ENCODE measurements at places on chromosomes 5 and 9. TPM values are rescaled to one million over a fixed set of nuclear protein-coding genes. Genes with fewer than 3 reads are reported as not detected.

- peak; percentile 48 for DNase-seq
These were observed 13.9 kb downstream of the REXO4 start for GRCh38 chr9:133403766-133404453.

DNA sequence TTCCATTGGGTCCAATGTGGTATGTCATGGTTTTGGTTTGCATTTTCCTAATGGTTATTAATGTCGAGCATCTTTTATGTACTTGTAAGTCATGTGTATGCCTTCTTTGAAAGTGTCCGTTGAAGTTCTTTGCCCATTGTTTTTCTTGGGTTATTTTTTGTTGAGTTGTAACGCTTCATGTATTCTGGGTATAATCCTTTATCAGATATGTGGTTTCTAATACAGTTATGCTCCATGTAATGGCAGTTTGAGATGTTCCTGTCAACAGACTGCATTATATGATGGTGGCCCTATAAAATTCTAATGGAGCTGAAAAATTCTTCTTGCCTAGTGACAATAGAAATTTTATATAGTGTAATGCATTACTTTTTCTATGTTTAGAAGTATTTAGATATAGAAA lies 17.2 kb downstream of the RIC1 start:
- DNase-seq = no peak

The MZB1 gene
- 1.7 TPM for polyA plus RNA-seq

- no peak for DNase-seq
These were observed 4.0 kb upstream of the FOXB2 start for GRCh38 chr9:77015327-77016048.

DNA sequence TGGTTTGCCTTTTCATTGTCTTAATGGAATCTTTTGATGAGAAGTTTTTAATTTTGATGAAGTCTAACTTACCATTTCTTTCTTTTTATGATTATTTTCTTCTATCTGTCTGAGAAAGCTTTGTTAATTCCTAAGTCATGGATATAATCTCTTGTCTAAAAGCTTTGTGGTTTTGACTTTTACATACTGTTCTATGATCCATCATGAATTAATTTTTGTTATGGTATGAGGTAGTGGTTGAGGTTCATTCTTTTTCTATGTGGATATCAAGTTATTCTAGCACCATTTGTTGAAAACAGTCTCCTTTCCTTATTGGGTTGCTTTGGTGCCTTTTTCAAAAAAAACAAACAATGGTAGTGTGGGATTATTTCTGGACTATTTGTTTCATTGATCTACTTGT lies 20.4 kb downstream of the FBXO10 start:
- no peak for DNase-seq

The C5orf46 gene
- polyA plus RNA-seq = not detected

DNA sequence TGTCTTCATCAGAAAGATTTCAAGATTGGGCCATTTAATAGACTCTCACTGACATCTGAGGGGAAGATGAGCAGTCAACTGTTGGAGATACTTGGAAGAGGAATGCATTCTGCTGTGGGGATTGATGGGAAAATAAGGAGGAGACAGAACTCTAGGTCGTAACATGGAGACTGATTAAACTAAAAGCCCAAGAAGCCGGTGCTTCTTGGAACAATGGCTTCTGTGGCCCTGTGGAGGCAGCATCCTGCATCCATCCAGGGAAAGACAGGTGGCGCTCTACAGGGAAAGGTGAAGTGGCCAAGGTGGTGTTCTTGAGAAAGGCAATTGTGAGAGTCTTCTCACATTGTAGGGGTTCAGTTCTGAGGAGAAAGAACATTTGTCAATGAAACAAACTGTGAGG lies 31.3 kb downstream of the ZFAND5 start:
- no peak for DNase-seq

The LHX2 gene
- not detected for polyA plus RNA-seq

DNA sequence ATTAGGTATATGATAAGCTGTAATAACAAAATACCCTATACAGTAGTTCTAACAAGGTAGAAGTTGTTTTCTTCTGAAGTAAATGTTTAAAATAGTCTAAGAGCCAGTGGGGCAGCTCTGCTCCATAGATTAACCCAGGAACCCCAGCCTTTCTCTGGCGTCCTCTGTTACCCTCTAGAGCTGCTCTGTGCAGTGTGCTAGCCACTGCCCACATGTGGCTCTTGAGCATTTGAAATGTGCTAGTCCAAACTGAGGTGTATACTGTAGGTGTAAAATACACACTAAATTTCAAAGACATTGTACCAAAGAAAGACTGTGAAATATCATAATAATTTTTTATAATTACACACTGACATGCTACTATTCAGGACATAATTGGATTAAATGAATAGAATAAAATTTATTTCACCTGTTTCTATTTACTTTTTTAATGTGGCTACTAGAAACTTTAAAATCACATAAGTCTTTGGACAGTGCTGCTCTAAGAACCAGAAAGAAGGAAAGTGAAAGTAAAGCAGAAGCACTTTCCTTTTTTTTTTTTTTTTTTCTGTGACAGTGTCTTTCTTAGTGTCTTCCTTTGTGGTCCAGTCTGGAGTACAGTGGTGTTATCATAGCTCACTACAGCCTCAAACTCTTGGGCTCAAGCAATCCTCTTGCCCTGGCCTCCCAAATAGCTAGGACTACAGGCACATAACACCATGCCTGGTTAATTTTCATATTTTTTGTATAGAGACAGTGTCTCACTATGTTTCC lies 39.3 kb downstream of the RAI14 start:
- no peak for DNase-seq

DNA sequence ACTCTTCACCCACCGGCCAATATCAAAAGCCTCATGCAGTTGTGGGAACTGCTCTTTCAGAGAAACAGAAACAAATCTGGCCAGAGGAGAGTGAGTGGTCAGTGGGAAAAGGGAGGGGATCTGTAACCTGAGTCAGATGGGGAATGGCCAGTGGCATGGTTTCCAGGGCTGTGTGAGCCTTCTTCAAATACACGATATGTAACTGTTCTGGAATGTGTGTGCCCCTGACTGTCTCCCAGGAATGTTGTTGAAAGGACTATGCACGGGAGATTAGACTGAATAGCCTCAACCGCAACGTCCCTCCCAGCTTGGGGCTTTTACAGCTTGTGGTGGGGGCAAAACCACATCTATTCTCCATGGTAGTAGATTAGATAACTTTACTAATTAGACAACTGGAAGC lies 60.8 kb downstream of the SH3TC2 start:
- DNase-seq = no peak

The OR1Q1 gene
- not detected for polyA plus RNA-seq

DNA sequence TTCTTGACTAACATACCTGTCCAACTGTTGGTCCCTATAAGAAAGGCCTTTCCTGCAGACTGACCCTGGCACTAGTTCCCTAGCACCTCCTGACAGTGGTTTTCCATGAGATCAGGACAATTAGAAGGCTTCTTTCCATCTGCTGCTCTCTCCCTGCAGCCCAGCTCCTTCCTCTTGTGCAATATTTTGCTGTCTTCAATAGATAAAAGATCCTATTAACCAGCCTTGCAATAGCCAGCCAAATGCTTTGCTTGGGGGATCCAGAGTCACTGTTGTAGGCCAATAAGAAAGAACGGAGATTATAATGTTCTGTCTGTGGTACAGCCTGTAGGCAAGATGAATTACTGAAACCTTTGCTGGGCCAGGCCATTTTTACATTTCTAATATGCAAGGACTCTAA lies 18.4 kb upstream of the NME5 start:
- DNase-seq = no peak

The PDLIM4 gene
- not detected for polyA plus RNA-seq

DNA sequence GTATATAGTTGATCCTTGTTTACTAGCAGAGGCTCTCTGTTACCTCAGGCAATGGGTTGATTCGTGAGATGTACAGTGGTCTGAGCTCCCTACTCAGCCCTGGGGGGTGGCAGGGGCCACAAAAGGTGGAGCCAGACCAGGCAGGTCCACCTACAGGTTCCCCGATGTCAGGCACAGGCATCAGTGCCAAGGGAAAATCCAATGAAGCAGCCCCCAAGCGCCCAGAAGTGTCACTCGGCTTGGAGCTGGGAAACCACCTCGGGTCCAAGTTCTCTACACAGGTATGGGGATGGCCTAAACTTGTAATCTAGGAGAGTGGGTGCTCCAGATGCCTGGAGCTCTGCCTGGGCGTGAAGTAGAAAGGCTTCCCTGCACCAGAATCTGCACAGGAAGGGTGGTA lies 188.8 kb downstream of the KIAA0825 start:
- DNase-seq = no peak

The ANKRD18A gene
- polyA plus RNA-seq = 1.8 TPM

The QRFP gene
- polyA plus RNA-seq = not detected

The PCDHB10 gene
- not detected for polyA plus RNA-seq

The SLC6A18 gene
- polyA plus RNA-seq = not detected

- DNase-seq = no peak
These were observed 69.3 kb downstream of the SGCD start for GRCh38 chr5:156396063-156396829.

GRCh38 chr9:105828171-105828570 lies 133.8 kb downstream of the TMEM38B start:
- no peak for DNase-seq

The ANXA1 gene
- 55.0 TPM for polyA plus RNA-seq

The MSX2 gene
- not detected for polyA plus RNA-seq

GRCh38 chr9:133119103-133119845 lies 1.8 kb downstream of the RALGDS start:
- no peak for DNase-seq

DNA sequence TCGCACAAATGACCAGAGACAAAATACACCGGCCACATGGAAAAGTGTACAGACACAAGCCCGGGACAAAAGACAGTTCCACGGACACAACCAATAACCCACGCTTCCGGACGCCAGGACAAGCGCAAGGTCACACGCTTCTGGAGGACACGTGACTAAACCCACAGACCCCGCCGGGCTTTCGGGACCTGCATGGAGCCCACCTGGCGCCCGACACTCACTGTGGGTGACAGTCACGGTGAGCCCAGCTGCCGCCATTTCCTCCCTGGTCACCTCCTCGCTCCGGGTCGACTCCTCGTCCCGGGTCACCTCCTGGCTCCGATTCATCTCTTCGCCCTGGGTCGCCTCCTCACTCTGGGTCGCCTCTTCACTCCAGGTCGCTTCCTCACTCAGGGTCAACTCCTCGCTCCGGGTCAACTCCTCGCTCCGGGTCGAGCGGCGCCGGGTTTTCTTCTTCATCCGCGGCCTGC lies 470 bp downstream of the BAG1 start:
- DNase-seq = peak; percentile 60

GRCh38 chr5:65819215-65819904 lies 97.4 kb downstream of the NLN start:
- DNase-seq = no peak

GRCh38 chr9:90921104-90921503 lies 119.5 kb downstream of the SYK start:
- DNase-seq = no peak

- no peak for DNase-seq
These were observed 546.1 kb downstream of the NR2F1-AS1 start for GRCh38 chr5:93034621-93035590.

The AKNA gene
- 16.6 TPM for polyA plus RNA-seq

GRCh38 chr9:36332006-36332405 lies 68.1 kb downstream of the RNF38 start:
- no peak for DNase-seq

DNA sequence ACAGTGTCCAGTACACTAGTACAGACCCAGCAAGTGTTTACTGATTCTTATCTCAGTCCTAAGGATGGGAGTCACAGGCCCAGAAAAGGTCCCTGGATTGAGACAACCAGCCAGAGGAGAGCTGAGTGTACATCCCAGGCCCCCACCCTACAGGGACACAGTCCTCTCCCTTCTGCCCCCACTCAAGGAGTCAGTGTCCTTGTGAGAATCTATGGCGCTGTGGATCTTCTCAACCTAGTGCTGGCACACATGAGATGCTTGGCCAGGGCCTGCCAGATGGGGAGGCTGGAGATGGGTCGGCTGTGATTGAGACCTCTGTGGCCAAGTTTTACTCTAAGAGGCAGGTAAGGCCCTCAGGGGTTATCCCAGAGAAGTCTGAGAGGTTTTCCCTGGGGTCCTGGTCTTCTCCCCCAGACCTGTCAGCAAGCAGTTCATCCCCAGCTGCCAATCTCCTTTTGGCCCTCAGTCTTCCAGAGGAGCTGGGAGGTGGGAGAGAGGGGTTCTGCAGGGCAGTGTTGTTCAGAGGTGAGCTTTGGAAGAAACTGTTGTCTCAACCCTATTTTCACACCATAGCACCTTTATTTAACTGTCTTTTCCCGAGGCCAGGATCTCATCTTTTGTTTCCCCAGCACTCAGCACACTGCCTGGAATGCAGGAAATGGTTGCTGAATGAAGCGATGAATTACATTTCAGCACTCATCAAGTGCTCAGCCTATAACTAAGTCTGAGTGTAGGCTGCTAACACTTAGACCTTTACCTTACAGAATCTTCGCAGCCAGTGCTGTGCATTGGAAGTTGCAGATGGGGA lies 3.2 kb upstream of the NSD1 start:
- DNase-seq = no peak

DNA sequence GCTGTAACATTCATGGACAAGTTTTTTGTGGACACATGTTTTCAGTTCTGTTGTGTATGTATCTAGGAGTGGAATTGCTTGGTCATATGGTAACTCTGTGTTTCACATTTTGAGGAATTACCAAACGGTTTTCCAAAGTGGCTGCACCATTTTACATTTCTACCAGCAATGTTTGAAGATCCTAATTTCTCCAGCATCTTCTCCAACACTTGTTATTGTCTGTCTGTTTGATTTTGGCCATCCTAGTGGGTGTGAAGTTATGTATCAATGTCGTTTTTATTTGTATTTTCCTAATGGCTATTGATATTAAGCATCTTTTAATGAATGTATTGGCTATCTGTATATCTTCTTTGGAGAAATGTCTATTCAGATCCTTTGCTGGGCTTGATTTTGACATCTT lies 6.9 kb downstream of the TMEFF1 start:
- no peak for DNase-seq

- peak; percentile 46 for DNase-seq
These were observed 959 bp upstream of the FBXL17 start for GRCh38 chr5:108382784-108383330.

The BICD2 gene
- polyA plus RNA-seq = 6.0 TPM

The IL31RA gene
- polyA plus RNA-seq = not detected

The FAT2 gene
- not detected for polyA plus RNA-seq

The ACOT12 gene
- polyA plus RNA-seq = not detected

The ZNF354C gene
- polyA plus RNA-seq = 1.4 TPM

The HINT2 gene
- 105 TPM for polyA plus RNA-seq

GRCh38 chr5:98734646-98735045 lies 38.8 kb upstream of the RGMB start:
- DNase-seq = no peak

- DNase-seq = no peak
These were observed 50.6 kb downstream of the SIL1 start for GRCh38 chr5:139147483-139148087.

DNA sequence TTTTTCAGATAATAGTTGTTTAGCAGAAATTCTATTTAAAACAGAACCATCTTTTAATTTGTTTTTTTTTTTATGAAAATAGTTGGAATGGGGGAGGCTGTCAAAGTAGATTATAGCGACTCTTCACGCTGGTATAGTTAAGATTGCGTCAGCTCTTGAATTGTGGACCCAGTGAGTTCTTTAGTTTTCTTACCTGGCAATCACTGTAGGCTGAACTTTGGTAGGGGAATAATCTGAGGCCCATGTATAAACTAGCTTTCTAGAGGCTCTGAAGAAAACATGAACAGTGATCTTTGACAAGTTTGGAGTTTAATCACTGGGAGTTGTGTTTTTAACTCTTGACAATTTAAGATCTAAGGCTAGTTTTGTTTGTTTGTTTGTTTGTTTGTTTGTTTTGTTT lies 80.8 kb downstream of the CD180 start:
- no peak for DNase-seq

GRCh38 chr9:12955510-12956163 lies 180.8 kb downstream of the LURAP1L start:
- no peak for DNase-seq

GRCh38 chr5:2704111-2704510 lies 47.4 kb downstream of the IRX2 start:
- DNase-seq = no peak
